ENCODE measurements at places on chromosomes 2 and 18.

- DNase-seq: no peak
Measured at GRCh38 chr2:120558847-120559246, 176.8 kb upstream of the GLI2 start.

DNA sequence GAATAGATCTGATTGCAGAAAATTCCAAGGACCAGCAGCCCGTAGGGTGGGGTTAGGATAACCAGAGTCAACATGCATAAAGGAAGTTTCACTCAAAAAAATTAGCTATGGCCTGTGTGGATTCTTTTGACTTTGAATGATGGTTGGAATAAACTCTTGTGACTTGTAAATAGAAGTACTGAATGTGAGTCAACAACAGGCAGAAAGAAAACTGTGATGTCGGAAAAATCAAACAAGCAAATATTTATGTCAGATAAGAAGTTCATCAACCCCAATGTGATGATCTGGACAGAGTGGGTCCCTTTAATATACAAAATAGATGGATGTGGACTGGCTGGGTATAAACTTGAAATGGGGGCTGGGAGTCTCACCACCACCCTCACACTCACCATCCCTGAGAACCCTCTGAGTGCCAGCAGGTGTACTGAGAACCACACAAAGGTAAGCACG lies 68.4 kb downstream of the TIMM21 start:
- DNase-seq: no peak

DNA sequence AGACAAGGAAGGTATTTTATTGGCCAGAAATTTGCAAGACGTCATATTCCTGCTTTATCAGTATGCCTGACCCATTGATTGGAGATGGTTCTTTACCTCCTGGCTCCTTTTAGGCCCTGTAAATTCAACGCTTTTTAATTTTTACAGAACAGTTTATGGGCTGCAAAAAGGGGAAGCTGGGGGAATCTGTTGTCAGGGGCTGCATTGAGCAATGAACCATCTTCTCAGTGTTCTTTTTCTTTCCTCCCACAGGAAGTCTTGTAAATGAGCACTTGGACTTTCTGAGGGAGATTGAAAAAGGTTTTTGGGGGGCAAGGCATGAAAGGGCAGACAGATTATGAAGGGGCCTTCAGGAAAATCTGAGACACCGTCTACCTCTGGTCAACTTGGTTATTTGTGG lies 503.6 kb upstream of the TNP1 start:
- DNase-seq: no peak

- DNase-seq: no peak
Measured at GRCh38 chr2:42029639-42030199, 18.1 kb upstream of the PKDCC start.

- no peak for DNase-seq
Measured at GRCh38 chr2:63789338-63790020, 52.2 kb upstream of the UGP2 start.

DNA sequence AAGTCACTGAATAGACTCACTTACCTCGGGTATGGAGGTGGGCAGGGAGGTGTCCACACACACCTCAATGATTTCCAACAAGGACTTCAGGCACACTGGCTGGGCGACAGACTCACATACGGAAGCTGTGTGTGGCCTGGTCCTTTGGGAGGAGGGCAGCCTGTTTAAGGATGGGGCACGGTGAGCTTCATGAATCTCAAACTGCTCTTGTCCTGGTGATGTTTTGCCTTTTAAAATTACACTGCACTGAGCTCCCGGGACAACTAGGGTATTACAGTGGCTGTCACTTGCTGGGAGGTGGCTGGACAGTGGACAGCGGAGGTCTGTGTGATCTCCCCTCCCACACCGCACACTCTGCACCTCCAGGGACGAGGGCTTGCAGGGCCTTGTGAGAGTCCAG lies 211.6 kb downstream of the SNTG2 start:
- DNase-seq: no peak

DNA sequence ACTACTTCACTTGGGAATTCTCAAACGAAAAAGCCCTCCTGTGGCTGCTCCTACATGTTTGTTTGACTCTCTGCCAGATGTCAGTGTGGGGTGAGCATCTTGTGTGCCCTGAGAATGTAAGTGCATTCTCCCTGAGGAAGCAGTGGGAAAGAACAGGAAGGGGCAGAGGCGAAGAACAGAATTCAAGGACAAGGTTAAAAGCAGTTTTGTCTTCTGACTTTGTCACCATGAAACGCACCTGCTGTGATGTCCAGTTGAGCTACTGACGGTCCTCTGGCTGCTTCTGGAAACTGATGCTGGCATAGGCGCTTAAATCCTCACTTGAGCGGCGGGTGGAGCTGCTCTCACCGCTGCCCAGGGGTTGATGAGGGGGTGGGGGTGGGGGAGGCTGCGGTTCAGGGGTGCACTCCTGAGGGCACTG lies 4.9 kb downstream of the IRS1 start:
- DNase-seq: no peak

GRCh38 chr2:205617905-205618304 lies 64.4 kb upstream of the NRP2 start:
- no peak for DNase-seq

DNA sequence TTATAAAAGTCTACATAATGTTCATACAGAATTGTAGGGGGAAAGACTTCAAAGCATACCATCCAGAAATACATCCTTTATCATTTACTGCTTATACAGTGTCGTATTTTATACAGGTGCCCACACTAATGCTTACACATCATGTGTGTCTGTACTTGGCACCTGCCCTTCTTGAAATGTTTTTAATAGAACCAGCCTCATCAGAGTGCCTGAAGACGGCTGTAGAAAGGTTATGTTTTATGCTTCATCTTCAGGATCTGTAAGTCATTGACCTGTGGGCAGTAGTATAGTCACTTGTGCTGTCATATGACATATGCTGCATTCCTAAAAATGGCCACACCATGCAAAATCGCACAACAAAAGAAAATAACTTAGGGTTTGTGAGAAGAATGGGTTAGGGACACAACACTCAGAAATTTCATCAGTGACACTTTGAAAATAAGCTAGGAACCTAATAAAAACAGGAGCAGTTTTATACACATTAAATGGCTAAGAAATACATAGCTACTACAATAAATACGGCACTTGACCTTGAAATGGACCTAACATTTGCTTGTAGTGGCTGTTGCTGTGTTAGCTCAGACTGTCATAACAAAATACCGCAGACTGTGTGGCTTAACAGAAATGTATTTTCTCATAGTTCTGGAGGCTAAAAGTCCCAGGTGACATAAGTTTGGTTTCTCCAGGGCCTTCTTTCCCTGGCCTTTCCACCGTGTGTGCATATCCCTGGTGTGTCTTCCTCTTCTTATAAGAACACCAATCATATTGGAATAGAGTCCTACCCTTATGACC lies 112.6 kb downstream of the CERS6 start:
- DNase-seq: no peak

DNA sequence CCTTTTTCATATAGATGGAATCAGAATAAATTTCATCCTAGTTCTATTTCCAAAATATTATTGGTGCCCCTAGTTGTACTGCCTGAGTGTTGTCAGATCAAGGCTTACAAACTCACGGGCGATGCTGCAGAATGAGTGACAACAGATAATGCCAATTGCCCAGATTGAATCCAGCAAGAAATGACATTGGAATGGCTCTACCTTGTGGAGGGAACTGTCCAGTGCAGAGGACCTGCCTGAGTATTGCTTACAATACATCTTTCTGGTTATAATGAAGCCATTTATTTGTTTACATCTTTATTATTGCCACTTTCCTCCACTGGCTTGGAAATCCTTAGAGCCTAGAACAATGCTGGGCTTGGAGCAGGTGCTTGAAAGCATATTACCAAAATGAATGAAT lies 7.8 kb upstream of the IL1R2 start:
- no peak for DNase-seq

DNA sequence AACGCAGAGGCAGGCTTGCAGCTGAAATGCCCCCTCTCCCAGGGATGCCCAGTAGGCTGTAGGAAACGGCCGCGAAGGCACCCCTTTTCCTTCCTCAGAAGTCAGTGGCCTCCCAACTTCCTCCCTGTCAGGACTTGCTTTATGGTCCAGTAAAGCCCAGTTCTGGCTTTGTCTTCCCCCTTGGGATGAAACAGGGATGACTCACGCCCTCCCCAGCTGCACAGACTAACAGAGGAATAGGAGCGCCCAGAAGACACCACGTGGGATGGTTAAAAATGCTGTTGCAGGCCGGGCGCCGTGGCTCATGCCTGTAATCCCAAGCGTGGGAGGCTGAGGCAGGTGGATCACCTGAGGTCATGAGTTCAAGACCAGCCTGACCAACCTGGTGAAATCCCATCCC lies 6.9 kb downstream of the CREG2 start:
- DNase-seq: no peak

DNA sequence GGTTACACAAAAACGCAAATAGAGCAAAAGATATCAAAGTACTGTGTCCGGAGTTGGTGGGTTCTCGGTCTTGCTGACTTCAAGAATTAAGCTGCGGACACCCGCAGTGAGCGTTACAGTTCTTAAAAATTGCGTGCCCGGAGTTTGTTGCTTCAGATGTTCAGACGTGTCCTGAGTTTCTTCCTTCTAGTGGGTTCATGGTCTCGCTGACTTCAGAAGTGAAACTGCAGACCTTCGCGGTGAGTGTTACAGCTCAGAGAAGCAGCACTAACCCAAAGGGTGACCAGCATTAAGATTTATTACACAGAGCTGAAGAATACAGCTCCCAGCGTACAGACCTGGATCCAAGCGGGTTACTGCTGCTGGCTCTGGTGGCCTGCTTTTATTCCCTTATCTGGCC lies 125.7 kb upstream of the TWIST2 start:
- DNase-seq: no peak

- DNase-seq: no peak
Measured at GRCh38 chr2:191041418-191042161, 27.6 kb upstream of the STAT1 start.

- DNase-seq: no peak
Measured at GRCh38 chr2:222796413-222797103, 64.3 kb upstream of the ACSL3 start.

DNA sequence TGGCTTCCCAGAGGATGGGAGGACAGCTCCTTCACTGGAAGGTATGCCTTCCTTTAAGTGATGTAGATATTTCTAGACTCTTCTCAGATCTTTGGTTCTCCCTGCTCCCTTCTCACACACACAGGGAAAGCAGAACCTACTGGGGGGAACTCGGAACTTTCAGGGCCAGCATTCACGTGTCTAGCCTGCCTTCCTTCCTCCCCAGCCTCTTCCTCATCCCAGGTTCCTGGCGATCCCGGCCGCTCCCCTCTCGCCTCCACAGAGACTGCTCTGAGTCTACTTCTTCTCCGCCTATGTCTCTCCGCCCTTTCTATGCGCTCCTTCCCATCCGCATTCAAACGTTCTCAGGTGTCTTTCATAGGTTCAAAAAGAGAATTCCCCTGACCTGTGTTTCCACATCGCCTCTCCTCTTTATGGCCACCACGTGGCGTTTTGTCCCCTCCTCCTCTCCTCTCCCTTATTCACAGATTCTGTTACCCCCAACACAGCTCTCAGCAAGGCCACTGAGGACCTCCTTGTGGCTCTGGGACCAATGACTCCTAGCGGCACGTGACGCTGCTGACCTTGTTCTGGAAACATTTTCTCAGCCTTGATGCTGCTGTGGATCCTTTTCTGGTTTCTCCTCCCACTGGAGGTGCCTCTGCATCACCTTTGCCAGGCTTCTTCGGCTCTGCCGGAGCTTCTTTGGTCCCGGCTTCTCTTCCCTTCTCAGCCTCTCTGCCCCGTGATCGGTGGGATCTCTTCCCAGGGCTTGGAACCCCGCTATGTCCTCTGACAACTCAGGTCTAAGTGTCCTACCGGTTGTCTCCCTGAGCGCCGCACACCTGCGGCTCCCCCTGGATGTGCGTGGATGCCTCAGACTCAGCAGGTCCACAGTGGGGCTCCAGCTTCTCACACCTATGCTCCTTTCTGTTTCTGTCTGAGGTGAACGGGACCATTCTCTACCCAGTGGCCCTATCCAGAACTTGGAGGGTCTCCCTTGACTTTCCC lies 77.5 kb downstream of the VAPA start:
- no peak for DNase-seq

DNA sequence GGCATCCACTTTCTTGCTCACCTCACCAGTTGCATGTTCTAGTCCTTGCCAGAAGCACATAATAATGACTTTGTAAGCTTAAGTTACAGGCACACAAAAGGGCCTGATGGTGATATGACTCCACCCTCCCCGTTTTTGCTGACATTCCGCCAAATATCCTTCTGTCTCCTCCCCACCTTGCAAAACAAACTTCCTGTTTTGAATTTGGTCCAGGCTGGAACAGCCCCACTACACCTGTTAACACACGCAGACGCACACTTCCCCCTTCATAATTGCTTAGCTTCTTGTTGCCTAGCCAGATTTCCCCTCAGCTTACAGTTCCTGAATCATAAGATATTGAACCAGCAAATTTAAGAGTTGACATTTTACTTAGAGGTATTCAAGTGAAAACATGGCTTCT lies at the start of gene MGAT5:
MGAT5 (plus strand) TSS at position 269 of the 400 bp plus-strand sequence. CDS start 332 bp downstream, outside the sequence.
- no peak for DNase-seq

DNA sequence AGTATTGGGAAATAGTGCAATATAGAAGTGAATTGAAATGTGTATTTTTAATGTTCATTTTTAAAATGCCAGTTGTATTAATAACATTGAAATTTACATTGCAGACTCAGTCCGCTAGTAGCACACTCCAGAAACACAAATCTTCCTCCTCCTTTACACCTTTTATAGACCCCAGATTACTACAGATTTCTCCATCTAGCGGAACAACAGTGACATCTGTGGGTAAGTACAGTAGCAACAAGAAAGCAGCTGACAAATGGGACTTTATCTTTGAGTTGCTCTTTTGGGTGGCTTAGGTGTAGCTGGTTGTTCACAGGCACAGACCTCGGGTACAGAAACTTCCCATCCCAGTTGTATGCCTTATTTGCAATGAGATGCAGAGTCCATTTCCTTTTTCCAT lies 118.2 kb upstream of the IL1R2 start:
- DNase-seq: no peak

DNA sequence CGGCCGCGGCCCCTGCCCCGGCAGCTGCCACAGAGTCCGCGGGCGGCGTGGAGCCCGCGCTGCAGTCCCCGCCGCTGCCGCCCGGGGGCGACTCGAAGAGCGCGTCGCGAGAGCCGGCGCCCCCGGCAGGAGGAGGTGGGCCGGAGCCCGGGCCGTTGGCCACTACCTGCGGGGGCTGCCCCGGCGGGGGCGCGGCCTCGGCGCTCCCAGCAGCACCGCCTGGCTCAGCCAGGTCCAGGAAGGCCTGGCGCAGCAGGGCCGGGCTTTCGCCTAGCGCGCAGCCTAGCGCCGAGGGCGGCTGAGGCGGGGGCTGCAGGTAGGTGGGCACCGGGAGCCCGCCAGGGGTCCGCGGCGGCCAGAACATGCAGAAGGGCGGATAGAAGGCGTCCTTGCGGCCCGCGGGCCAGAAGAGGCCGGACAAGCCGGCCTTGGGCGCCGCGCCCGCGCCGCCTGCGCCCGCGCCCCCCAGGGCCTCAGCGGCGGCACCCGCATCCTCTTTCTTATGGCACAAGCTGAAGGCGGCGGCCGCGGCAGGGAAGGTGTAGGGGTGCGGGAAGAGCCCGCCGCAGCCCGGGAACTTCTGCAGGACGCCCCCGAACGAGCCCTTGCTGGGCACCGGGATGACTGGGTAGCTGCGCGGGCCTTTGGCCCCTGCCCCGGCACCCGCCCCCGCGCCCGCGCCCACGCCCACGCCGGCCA lies 3.9 kb downstream of the SKOR2 start:
- no peak for DNase-seq

Data from activated T-helper 1 cell treated with anti-CD3 and anti-CD28 coated beads, Interleukin-2, amount 50 U/mL, for 16 hours (primary cell).